ENCODE measurements at places on chromosomes 5 and 9.

DNA sequence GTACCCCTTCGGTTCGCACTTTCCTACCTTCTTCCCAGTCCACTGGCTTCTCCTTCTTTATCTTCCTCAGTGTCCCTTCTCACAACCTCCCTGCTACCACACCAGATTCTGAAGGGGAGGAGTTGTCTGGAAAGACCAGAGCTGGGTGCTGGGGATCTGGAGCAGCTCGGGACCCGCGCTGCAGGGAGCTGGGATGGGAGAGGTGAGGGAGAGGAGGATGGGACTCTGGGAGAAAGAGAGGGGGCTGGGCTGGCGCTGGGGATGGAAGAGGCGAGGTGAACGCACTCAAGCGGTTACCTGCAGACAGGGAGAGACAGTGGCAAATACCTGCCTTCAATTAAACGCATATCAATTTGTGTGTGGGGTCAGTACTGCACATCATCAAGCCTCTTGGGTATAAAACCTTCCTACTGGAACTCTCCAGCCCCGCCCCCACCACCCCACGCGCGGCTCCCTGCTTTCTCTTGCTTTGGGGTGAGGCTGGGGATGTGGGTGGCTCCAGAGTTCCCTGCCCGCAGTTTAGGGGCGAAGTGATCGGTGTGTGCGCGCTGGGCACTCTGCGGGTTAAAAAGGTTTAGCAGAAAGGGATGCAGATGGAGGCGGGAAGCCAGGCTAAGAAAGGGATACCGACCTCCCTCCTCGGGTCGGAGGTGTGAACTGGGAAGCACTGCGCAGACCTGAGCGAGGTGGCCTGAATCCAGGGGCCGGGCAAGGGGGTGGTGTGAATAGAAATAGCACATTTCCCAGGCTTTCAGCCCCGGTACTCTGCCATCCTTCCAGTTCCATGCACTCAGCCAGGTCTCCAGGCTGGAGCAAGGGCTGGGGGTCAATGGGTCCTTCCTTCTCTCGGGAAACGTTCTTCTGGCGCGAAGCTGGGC, 977 bp upstream of the PAM start:
- no peak for DNase-seq

- no peak for DNase-seq
Measured at GRCh38 chr5:25579111-25579510, 934.3 kb upstream of the CDH10 start.

- DNase-seq: peak; percentile 52
Measured at GRCh38 chr9:2473681-2474080, 147.9 kb upstream of the VLDLR start.

DNA sequence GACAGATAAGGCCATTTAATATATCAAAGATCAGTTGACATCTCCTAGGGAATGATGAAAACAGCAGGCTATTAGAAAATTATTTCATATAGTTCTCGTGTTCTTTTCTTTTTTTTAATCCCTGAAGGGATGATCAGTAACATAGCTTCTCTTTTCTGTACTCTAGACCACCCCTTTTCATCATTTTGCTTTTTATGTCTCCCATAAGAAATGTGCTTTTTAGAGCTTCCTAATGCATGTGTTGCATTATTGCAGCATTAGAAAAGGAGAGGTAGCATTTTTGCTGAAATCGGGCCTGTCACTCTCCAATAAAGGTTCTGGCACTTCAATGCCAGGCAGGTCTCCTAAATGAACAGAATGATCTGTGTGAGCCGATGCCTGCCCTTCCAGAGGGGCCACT, 143.3 kb downstream of the NTRK2 start:
- DNase-seq: no peak

DNA sequence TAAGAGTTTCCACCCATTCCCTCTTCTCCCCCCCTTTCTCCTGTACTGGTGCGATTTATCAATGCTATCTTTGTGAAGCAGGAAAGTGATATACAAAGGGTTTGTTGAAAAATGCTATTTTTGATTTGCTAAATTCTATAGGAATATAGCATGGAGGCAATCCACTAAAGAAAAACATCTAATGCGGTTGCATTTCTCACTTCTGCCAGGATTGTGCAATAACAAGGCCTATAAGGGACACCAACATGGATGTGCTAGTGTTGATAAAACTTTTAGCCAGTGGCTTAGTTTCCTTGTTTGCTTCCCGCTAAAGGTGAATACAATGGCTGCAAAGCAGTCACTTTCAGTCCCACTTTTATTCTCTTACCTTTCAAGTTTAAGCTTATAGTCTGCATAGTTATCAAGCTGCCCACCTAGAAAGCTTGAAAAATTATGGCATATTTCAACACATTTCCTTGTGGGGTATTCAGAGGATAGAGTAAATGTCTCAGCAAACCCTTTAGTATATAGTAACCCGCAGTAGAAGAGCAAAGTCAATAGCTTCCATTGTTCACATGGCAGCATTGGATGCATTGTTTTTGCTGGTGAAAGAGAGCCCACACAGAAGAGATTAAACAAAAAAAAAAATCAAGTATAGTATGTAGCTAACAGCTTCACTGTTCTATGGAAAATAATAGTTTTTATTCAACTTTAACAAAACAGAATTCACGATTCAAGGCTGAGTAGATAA, 674.6 kb upstream of the SEMA6A start:
- peak; percentile 84 for DNase-seq

- peak; percentile 46 for DNase-seq
Measured at GRCh38 chr5:55407059-55407684, 99.4 kb downstream of the MTREX start.

GRCh38 chr9:137445275-137445807, 4.2 kb upstream of the ENTPD8 start:
- DNase-seq: peak; percentile 68

GRCh38 chr9:107213561-107214028, 69.5 kb upstream of the RAD23B start:
- no peak for DNase-seq

- DNase-seq: no peak
Measured at GRCh38 chr5:93717162-93717561, 24.2 kb downstream of the POU5F2 start.

DNA sequence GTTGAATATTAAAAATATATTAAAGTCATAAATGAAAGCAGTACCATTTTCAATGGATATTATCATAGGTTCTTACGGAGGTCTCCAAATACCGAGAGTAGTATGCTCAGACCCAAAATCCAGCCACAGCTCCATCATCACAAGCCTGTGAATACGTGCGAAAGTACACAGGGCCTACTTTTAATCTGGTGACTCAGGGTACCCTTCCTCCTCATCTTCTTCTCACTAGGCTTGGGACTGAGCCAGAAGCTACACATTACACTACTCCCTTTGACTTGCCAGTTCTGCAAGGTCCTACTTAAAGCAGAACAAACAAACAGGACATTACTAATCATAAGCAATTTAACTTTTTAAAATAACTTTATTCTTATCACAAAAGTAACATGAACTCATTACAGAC, 7.6 kb upstream of the RIC1 start:
- DNase-seq: no peak

GRCh38 chr9:124932333-124932732, 8.6 kb downstream of the GOLGA1 start:
- no peak for DNase-seq

DNA sequence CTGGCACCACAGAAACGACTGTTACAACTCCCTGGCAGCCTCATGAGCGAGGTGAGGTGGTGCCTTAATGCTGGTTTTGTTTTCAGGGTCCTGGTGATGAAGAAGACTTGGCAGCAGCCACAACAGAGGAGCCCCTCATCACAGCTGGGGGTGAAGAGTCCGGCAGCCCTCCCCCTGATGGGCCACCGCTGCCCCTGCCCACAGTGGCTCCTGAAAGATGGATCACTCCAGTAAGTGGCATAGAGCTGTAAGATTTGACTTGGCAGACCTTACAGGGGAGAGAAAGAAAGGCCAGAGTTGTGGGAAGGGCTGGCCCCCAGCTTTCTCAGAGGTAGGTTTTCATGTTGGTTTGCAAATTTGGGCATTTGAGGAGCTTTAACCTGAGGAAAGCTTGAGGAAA, 72.2 kb downstream of the COL15A1 start:
- DNase-seq: no peak

DNA sequence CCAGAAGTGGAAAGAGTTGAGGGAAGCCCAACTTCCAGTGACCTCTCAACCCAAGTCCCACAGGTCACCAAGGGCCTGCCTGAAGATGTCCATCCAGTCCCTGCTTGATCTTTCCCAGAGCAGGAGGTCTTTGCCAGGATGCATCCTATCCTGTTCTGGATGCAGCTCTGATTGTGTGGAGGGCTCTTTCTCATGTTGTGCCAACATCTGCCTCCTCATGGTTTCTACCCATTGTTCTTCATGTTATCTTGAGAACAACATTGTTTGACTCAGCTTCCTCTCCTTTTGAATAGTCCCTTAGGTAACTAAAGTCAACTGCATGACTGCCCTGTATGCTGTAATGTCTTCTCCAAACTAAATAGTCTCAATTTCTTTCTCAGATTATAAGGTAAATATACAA, 169.3 kb downstream of the CCDC192 start:
- no peak for DNase-seq

- DNase-seq: no peak
Measured at GRCh38 chr9:20962536-20963225, 68.8 kb downstream of the HACD4 start.

- DNase-seq: no peak
Measured at GRCh38 chr5:179385914-179386313, 40.7 kb upstream of the ADAMTS2 start.

GRCh38 chr9:78133751-78134150, 102.1 kb upstream of the CEP78 start:
- DNase-seq: no peak

- DNase-seq: no peak
Measured at GRCh38 chr5:179378441-179379271, 33.4 kb upstream of the ADAMTS2 start.

GRCh38 chr5:141758310-141758998, 76.4 kb upstream of the ARAP3 start:
- peak; percentile 65 for DNase-seq
